Hematopoietic multipotent progenitor cell treated with erythropoietin and hydrocortisone succinate and interleukin-3 and kit ligand, for 6 days (in vitro differentiated cells): ENCODE measurements at places on chromosomes 11 and 22.

GRCh38 chr11:10938650-10939387 is 81.0 kb upstream of the ZBED5 start:
- no peak for DNase-seq

DNA sequence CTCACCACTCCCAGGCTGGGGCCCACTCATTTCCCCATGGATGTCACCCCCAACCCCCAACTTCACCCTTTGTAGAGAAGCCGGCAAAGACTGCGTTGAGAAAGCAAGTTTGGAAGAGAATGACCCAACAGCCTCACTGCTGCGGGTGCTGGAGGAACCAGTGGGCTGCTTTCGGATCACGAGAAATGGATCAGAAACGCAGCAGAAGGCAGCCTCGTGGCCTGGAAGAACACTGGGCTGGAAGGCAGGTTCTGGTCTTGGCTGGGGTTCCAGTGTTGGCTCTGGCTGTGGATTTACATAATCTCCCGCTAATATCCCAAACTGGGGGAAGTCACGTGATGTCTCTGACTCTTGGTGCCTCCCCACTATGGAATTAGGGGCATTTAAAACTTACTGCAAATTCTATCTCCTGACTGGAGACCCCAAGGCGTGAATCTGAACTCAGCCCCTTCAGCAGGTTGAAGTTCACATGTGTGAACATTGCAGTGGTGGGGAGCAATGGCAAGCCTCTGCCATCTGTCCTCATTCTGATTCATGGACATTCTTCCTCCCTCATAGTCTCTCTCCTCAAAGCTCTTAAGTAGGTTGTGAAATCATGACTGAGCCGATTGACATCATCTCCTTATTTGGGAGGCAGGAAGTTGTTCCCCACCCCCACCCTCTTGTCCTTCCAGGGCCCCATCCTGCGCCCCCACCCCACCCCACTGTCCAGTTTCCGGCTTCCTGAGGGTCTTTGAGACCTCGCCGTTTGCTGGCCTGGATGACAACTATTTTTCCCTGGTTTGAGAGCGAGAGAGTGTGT is 37.0 kb upstream of the TIMP3 start:
- peak; percentile 48 for DNase-seq

GRCh38 chr11:12402691-12403120 is 25.3 kb downstream of the PARVA start:
- DNase-seq: no peak

DNA sequence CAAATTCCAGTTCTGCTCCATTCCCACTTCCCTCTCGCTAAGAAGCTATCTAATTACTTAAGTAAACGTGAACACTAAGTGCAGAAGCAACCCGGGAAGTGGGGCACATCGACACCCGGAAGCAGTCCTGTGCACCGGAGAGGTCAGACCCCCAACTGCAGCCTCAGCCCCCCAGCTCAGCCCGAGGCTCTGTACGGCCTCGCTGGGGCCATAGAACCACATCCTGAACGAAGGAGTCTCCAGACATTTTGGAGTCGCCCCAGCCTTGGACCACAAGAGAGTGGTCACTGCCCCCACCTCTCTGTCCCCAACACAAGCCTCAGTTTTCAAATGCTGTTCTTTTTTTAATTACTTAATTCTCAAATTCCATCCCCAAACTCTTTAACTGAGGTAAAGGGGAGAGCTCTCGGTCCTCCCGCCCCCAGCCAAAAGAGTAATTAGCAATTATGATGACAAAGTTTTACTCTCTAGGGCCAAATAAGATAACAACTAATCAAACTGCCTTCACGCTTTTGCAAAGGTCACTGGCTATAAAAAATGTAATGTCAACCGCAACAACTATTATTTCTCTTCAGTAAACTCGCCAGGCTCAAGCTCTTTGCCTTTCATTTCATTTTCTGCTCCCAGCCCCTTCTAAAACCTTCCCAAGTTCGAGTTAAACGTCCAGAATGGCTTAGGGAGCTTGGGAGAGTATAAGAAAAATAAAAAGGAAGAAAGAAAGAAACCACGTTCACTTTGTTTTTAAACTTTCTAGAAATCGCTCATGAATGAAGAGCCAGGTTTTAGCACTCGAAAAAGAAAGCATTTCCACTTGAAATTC is 2.2 kb downstream of the PAX6 start:
- no peak for DNase-seq

DNA sequence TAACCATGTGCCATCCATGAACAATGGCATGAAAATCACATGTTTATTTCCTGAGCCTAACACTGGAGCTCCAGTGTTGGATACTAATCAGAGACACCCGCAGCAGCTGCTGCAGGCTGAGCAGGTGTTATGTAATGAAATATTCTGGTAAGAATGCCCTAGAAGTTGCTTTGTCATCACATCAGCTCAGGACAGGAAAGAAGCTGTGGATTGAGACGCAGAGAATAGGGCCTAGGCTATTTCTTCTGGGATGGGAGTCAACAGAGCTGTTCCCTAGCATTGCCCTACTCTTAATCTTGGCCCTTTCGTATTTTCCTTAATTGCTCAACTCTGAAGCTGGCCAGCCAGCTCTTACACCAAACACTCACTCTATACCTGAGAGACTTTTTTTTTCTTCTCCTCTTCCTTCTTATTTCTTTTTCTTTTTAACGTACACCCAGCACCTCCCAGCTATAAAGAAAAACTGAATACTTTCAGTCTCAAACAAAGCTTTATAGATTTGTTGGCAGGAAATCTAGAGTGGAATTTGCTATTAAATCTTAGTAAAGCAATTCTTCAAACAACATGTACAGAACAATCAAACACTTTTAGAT is 31.9 kb downstream of the RASSF10 start:
- no peak for DNase-seq

- DNase-seq: no peak
Observed at GRCh38 chr11:69035946-69036340, 12.8 kb upstream of the TPCN2 start.

- no peak for DNase-seq
Observed at GRCh38 chr11:80980227-80980626, 1539.4 kb upstream of the TENM4 start.

DNA sequence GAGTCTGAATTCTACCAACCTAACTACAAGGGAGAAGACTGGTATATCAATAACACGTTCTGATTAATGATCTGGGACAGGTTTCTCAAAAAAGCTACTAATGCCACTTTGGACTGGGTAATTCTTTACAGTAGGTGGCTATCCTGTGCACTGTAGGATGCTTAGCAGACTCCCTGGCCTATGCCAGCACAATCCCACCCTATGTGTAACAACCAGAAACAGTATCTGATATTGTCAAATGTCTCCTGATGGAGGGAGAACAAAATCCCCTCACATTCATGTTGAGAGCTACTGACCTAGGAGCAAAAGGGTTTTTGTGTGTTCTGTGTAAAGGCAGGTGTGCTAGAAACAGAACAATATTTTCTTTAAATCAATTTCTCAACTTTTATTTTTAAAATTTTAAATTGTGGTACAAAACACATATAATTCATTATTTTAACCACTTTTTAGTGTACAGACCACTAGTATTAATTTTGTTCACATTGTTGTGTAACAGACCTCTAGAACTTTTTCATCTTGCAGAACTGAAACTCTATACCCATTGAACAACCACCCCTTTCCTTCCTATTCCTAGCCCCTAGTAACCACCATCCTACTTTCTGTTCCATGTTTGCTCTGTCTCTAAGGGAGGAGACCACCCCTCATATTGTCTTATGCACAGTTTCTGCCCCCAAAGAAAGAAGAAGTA is 2.1 kb upstream of the MS4A6A start:
- DNase-seq: no peak

DNA sequence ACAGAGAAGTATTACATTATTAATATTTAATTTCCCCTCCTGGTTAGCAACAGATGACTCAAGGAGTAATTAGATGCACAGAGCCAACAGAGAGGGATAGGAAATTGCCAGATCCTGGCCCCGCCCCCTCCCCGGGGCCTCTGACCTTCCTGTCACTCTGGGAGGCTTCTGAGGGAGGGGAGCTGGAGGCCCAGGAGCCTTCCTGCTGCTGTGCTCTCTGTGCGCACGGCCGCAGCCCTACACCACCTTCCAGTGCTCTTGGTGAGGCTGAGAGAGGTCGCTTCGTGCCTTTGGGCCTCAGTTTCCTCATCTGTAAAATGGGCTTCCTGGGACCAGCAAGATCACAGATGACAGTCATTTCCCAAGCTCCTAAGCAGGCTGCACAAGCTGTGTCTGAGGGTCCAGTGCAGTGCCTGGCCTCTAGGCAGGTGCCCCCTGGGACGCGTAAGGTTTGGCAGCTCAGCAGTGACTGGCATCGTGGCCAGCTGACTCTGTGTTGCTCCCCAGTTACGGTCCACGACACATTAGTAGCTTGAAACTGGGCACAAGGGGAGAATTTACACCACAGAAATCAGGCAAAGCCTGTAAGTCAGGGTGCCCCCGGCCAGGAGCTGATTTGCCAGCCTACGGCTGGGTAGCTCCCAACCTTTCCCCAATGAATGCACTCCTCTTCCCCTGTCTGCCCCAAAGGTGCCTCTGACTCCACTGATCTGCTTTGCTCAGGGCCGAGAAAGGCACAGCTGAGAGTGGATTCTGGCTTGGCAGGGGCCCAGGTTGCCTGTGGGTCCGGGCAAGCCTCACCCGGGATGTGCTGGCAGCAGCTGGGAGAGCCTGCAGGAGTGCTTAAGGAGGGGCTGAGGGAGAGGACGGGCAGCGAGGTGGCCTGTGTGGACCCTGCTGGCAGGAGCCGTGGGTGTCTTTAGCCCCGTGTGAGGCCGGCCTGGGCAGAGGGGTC is 2.3 kb downstream of the ADORA2A start:
- DNase-seq: peak; percentile 39

DNA sequence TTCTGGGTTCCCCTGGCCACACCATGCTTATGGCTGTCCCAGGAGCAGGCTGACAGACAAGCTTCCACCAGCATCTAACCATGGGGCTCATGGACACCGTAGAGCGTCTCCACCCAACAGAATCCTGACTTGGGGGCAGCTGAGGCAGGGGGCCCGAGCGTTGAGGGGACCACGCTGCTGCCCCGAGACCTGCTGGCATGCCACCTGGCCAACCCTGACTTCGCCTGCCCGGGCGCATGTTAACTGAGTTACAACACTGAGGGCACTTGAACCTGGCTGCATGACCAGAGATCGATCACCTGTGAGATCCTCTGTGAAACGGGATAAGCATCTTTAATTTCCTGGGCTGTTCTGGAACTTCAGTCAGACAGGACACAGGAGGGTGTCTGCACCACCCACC is 13.7 kb downstream of the PPM1F start:
- no peak for DNase-seq

DNA sequence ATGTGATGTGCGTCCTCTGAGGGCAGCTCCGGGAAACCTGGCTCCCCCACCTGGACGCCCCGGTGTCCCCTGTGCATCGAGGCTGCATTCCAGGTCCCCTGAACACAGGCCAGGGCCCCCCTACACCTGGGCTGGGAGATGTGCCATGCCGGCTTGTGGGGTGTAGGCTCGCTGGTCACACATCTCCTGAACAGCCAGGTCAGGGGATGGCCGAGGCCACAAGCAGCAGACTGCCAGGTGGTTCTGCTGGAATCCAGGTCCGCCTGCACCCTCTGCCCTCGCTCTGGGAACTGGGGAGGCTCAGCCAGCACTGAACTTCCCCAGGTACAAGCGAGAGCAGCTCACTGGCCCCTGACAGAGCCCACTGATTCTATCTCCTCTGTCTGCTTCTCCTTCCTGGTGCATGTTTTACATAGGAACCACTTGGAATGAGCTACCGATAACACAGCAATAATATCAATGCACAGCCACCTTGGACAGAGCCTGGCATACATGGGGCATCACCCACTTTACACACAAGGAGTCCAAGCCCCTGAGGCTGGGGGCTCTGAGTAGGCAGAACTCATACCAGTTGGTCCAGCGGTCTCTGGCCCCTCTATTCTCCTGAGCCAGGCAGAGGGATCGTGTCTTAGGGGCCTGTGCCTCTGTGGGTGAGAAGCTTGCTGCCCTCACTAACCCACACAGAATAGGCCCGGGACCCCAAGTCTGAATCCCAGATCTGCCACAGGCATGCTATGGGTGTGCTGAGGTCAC is 46.8 kb downstream of the TBX1 start:
- DNase-seq: no peak

DNA sequence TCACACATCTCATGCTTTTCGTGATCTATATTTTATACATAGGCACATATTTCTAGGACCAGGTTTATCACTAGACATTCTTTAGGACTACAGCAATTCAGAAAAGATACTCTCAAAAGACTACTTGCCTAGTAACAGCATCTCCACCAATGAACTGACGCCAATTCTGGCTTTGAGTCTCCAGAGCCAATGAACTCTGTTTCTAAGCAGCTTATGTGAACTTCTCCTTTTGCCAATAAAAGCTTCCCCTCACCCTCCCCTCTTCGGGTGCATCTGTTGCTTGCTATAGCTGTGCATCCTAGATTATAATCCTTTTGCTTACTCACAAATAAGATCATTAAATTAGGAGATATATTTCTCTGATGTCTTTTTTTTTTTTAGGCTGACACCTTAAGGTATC is 11.4 kb upstream of the ANKK1 start:
- peak; percentile 44 for DNase-seq

DNA sequence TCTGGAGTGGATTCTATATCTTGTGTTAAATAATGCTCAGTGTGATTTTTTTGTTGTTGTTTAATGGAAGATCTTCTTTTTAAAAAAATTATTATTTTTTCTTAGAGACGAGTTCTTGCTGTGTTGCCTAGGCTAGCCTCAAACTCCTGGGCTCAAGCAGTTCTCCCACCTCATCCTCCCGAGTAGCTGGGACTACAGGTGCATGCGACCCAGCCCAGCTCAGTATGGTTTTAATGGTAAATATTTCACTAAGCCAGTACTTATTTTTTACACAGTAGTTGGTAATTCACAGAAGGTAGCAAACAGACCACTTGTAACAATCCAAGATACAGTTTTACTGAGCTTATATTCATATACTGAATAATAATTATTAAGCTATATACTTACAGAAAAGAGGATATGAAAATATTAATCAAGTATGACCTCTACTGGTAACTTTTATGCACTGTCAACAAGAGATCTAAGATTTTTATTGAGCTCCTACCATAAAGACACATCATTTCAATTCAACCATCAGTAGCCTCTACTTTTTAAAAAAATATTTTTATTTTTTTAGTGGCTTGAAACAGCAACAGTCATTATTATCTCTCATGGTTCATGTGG is 6.1 kb upstream of the CD59 start:
- DNase-seq: peak; percentile 67

DNA sequence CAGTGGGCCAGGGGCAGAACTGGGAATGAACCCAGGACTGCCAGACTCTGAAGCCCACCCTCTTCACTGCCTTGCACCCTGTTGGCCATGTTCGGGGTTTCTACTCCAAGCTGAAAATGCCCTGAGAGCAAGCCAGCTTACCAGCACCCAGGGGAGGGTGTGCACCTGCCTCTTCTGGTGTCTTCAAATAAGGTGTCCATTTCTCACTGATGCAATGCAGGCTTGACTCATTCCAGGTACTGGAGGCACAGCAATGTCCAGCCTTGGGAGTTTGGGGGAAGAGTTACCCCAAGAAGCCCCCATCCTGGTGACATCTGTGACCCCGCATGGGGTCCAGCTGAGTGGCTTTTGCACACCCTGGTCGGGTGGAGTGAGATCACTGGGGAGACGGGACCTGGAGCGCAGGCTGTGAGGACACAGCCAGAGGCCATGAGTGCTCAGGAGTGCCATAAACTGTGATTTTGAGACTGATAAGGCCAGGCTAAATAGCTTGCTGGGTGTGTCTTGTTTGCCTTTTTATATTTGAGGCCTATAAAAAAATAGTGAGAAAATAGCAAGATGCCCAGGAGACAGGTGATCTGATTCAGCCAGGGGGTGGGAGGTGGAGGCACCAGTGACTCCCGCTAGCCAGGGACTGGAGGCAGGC is 4.6 kb upstream of the CERK start:
- no peak for DNase-seq
